ENCODE measurements at places on chromosomes 7 and 10. TPM values are rescaled to one million over a fixed set of nuclear protein-coding genes. Genes with fewer than 3 reads are reported as not detected.

SEMA3A gene
- 7.9 TPM for total RNA-seq

GRCh38 chr7:155310425-155311114 is 12.9 kb downstream of the INSIG1 start:
- DNase-seq, result no peak

- no peak for DNase-seq
Observed at GRCh38 chr7:102897856-102898531, 14.8 kb upstream of the LRRC17 start.

HKDC1 gene
- total RNA-seq, result 0.30 TPM

DNA sequence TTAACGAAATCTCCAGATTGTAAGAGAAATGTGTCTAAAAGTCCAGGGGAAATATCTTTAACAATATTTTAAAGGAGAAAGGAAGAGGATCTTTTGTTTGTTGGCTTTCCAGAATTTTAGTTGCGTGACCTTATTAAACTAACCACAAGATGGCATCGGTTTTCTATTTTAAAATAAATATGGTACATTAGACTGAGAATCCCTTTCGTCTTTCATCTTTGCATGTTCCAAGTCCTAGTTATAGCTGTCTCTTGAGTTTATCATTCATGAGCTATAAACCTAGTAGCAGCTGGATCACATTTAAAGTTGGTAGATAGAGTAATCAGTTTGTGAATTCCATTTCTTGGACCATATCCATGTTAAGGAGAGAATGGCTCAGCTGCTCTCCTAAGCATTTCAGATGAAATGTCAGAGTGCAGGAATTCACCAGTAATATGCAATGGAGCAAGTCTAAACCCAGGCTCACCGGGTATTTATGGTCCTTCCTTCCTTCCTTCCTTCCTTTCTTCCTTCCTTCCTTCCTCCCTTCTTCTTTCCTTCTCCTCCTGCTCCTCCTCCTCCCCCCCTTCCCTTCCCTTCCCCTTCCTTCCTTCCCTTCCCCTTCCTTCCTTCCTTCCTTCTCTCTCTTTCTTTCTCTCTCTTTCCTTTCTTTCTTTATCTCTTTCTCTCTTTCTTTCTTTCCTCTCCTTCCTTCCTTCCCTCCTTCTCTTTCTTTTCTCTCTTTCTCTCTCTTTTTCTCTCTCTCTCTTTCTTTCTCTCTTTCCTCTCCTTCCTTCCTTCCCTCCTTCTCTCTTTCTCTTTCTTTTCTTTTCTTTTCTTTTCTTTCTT is 57.8 kb upstream of the RAB18 start:
- peak; percentile 34 for DNase-seq

Measured in HT1080 (cell line).